Stimulated activated CD4-positive, alpha-beta T cell treated with anti-CD3 and anti-CD28 coated beads, Interleukin-4, amount 100 ng/mL, for 1 hour (primary cell): ENCODE measurements at places on chromosomes 1 and 21.
A peak's percentile ranks its signal among the peaks of the same experiment; 100 is the strongest.

DNA sequence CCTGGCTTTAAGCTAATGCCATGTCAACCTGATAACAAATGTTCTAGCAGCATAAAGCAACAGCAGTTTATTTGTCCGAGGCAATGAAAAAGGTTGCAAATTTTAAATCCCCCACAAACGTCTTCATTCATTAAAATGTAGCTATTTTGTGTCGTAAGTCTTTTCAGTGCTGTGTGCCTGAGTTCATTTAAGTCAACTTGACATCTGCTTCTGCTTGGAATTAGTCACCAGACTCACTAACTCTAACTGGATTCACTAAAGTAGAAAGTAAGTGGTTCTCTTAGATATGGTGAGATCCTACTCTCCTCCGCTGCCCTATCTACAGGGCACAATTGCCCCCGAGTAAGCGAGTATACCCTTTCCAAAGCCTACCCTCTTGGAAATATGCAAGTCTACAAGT lies 118.4 kb upstream of the CHRM3 start:
- no peak for DNase-seq

DNA sequence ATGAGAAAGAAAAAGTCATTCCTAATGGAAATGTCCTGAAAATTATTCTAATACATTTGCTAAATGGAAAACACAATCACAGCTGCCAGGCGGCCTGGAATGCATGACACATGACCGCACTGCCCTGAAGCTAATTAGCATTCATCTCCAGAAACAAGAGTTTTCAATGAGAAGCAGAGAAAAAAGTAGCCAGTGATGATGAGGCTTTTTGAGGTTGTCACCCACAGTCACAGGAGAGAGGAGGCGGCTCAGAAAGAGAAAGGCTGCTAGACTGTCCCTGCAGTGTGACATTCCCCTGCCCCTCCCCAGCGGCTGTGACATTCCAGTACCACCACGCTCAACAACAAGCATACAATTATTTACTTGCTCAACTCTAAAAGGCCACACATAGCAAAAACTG lies 122.9 kb upstream of the KRTAP19-8 start:
- DNase-seq = peak; percentile 31

DNA sequence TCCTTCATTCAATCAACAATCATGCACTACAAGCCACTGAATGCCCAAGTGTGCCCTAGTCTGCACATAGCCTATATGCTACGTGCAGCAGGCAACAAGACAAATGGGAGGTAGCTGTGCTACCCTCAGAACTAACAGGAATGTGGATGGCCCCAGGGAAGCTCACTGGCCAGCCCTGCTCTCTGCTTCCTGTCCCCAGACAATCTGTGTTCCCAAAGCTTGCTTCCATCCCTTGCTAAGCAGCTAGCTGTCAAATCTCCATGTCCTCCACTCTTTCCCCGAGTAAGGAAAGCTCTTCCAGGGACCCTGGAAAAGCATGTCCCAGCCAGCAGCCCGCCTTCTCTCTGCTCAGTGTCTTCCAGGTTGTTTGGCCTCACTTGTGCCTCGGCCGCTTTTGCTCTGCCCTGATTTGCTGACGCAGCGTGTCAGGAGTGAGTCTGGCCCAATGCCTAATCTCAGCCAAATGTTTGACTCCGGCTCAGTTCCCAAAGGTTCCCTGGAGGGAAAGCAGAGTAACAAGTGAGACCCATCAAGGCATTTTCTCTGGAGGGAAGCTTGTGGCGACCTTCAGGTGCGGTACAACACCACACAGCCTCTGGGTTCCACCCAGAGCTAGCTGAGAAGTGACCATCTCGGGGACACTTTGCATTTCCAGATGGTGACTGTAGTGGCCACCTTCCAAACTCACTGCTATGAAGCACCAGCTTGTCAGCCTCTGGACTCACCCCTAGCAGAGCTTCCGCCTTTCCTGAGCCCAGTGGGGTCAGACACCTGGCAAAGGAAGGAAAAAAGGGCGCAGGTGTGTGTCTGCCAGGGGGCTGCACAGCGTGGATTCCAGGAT lies 243.4 kb downstream of the RHOU start:
- no peak for DNase-seq

GRCh38 chr1:11245248-11245647 lies 17.1 kb downstream of the MTOR start:
- DNase-seq = no peak

DNA sequence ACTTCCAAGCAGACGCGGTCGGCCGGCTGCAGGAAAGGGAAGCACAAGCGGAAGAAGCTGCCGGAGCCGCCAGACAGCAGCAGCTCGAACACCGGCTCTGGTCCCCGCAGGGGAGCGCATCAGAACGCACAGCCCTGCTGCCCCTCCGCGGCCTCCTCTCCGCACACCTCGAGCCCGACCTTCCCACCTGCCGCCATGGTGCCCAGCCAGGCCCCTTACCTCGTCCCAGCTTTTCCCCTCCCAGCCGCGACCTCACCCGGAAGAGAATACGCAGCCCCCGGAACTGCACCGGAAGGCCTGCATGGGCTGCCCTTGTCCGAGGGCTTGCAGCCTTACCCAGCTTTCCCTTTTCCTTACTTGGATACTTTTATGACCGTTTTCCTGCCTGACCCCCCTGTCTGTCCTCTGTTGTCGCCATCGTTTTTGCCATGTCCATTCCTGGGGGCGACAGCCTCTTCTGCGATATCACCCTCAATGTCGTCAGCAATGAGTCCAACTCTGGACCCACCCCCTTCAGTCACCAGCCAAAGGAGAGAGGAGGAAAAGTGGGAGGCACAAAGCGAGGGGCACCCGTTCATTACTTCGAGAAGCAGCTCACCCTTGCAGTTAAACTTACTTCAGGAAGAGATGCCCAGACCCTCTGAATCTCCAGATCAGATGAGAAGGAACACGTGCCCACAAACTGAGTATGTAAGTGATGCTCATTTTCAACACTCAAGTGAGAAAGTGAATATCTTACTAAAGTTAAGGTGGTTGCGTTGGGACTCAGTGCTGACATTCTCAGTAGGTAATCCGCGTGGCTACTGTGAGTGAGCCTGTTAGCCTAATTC lies 25.5 kb downstream of the UTS2 start:
- DNase-seq = peak; percentile 45

- DNase-seq = no peak
Observed at GRCh38 chr1:68819190-68819829, 322.4 kb upstream of the DEPDC1 start.

DNA sequence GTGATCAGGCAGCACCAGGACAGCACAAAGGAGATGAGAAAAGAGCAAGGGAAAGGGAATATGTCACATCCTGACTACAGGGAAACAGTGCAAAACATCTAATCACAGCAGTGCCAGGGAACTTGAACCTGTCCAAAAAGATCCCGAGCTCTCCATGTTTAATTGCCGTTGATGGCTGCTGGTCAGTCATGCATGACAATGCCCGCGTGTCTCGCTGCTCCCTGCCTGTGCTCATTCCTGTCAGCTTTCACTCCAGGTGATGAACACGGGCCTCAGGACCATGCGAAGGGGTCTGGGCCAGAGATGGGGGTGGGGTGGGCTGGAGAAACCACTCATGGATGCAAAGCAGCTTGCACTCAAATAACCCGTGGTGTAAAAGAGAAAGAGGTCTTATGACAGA lies 287.0 kb downstream of the GPATCH2 start:
- no peak for DNase-seq
